ENCODE measurements at places on chromosomes 2 and 18. TPM values are rescaled to one million over a fixed set of nuclear protein-coding genes. Genes with fewer than 3 reads are reported as not detected.

CDH2 gene
- 225 TPM for total RNA-seq

ADGRF3 gene
- not detected for total RNA-seq

PCARE gene
- total RNA-seq, result 57.0 TPM

UPP2 gene
- 0.33 TPM for total RNA-seq

DYNAP gene
- total RNA-seq, result not detected

RALBP1 gene
- total RNA-seq, result 64.7 TPM

KIF1A gene
- total RNA-seq, result 133 TPM

SANBR gene
- 36.4 TPM for total RNA-seq

SOCS6 gene
- 37.9 TPM for total RNA-seq

ANKRD23 gene
- total RNA-seq, result 24.0 TPM

GCG gene
- 0.99 TPM for total RNA-seq

ELOA2 gene
- not detected for total RNA-seq

FSHR gene
- not detected for total RNA-seq

SERPINB12 gene
- not detected for total RNA-seq

CHST9 gene
- 3.8 TPM for total RNA-seq

CABLES1 gene
- total RNA-seq, result 18.5 TPM

RFTN2 gene
- 30.3 TPM for total RNA-seq

SALL3 gene
- total RNA-seq, result 15.2 TPM

BOLL gene
- total RNA-seq, result 0.27 TPM

PARD6G gene
- 12.5 TPM for total RNA-seq

CFAP221 gene
- 4.1 TPM for total RNA-seq

LBX2 gene
- not detected for total RNA-seq

C2orf81 gene
- 3.1 TPM for total RNA-seq

PLA2R1 gene
- total RNA-seq, result 13.2 TPM

PTH2R gene
- 4.2 TPM for total RNA-seq

NCKAP1 gene
- total RNA-seq, result 195 TPM

APOB gene
- total RNA-seq, result 0.11 TPM

SKA1 gene
- 2.5 TPM for total RNA-seq

CXCR1 gene
- total RNA-seq, result 0.33 TPM

CD207 gene
- 5.3 TPM for total RNA-seq

SERPINB13 gene
- total RNA-seq, result 0.33 TPM

ABCG5 gene
- total RNA-seq, result 0.27 TPM

DPP4 gene
- total RNA-seq, result 12.3 TPM

L3MBTL4 gene
- total RNA-seq, result 10.8 TPM

TUBA4B gene
- not detected for total RNA-seq

PDE1A gene
- total RNA-seq, result 12.4 TPM

REG1B gene
- not detected for total RNA-seq

GRHL1 gene
- 12.4 TPM for total RNA-seq

ACVR1C gene
- total RNA-seq, result 0.44 TPM

C1QL2 gene
- 4.1 TPM for total RNA-seq

ASAP2 gene
- 54.6 TPM for total RNA-seq

KCNE4 gene
- 17.8 TPM for total RNA-seq

CRIM1 gene
- total RNA-seq, result 158 TPM

SMYD1 gene
- 47.8 TPM for total RNA-seq

CCDC141 gene
- 19.2 TPM for total RNA-seq

PDE11A gene
- 4.4 TPM for total RNA-seq

MAP2 gene
- total RNA-seq, result 267 TPM

DOK6 gene
- total RNA-seq, result 43.5 TPM

GPBAR1 gene
- total RNA-seq, result not detected

Data from camera-type eye (tissue), 1 donor.